Natural killer cell treated with Interleukin-12 subunit alpha and Interleukin-12 subunit beta and Interleukin-15 and Interleukin-18, amount 100 ng/mL, for 72 hours (primary cell): ENCODE measurements at places on chromosomes 1 and 21.

- no peak for DNase-seq
These were observed 59.8 kb downstream of the IL12RB2 start for GRCh38 chr1:67367370-67368045.

DNA sequence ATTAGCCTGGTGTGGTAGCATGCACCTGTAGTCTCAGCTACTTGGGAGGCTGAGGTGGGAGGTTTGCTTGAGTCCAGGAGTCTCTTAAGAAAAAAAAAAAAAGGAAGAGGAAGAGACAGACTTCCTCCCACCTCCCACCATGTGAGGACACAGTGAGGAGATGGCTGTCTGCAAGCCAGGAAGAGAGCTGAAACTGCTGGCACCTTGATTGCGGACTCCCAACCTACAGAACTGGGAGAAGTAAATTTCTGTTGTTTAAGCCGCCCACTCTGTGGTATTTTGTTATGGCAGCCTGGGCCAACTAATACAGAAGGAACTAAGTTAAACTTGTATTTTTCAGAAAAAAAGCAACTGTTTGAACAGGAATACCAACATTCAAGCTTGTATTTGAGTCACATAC, 21.7 kb downstream of the DOP1B start:
- DNase-seq, result no peak

- DNase-seq, result no peak
These were observed 58.6 kb downstream of the DDR2 start for GRCh38 chr1:162690672-162691434.

DNA sequence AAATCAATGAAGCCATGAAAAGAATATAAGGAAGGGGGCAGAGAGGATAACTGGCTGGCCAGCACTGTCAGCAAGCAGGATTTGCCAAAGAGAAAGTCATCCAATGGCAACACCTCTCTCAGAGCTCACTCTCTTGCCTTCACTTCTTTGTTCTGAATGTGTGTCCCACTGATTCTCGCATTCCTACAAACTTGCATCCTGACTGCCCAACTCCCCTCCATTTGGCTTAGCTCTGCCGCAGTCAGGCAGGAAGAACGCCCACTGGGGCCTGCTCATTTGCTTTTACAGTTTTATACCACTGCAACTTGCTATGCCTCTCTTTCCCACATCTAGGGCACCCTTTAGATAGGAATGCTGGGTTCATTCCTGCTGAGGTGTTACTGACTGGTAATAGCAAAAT, 364.2 kb upstream of the ST6GALNAC5 start:
- no peak for DNase-seq

GRCh38 chr1:206461602-206462455, 8.4 kb upstream of the IKBKE start:
- DNase-seq, result no peak

DNA sequence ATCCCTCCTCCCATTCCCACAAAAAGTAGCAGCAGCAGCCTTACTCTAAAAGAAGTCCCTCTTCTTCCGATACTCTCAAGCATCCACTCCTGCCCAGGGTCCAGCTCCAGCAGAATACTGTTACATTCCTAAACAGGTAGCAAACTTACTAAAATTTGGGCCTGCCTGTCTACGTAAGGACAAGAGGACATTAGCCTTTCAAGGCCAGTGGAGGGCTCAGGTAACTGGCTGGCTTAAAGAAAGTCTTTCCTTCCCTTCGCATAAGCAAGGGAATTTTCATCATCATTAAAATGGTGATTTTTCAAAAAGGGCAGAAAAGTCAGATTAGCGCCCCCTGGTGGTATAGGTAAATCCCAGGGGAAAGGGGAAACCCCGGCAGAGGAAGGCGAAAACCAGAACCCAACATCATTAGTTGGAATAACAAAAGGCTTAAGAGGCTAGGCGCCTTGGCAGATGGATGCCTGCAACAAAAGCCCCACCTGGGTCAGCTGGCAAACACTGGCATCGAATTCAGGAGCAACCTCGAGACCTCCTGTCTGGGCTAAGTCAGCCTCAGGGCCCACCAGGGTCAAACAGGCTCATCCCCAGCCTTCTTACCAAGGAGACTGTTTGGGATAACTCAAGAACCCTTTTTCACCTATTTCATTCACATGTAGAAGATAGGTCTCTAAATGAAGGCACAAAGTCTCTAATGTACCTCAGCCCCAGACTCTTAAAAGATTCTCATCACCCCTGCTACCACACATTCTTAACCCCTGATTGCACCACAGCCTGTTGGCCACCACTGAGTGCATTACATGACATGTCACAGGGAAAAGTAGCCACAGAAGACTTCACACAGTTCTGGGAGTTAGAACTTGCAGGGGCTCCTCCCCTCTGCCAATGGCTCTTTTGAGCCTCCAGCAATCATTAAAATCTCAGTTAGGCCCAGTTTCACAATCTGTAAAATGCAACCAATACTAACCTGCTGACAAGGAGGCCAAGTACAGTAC, 36.7 kb downstream of the ERI3 start:
- peak; percentile 62 for DNase-seq

- DNase-seq, result no peak
These were observed 9.9 kb downstream of the CDKN2C start for GRCh38 chr1:50979937-50980336.

- no peak for DNase-seq
These were observed 191.8 kb downstream of the TOMM20 start for GRCh38 chr1:234936612-234937389.

DNA sequence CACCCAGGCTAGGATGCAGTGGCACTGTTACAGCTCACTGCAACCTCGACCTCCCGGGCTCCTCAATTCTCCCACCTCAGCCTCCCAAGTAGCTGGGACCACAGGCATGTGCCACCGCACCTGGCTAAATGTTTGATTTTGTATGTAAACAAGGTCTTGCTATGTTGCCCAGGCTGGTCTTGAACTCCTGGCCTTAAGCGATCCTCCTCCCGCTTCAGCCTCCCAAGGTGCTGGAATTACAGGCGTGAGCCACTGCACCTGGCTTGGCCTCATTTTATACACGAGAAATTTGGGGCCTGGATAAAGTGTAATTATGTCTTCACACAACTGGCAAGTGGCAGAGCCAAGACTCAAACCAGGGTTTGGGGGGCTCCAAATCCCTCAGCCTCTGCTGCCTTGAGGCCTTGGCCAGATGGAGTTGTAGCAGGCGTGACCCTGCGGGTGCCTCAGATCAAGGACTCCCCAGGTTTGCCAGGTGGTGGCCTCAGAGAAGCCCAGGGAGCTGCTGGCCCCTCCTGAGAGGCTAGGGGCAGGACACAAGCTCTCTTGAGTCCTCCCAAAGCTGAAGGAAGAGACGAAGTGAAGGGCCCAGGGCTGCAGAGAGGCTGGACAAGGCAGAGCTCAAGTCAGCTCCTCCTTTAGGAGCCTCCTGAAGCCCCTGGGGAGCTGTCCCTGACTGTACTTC, 61.7 kb downstream of the MDM4 start:
- DNase-seq, result no peak

DNA sequence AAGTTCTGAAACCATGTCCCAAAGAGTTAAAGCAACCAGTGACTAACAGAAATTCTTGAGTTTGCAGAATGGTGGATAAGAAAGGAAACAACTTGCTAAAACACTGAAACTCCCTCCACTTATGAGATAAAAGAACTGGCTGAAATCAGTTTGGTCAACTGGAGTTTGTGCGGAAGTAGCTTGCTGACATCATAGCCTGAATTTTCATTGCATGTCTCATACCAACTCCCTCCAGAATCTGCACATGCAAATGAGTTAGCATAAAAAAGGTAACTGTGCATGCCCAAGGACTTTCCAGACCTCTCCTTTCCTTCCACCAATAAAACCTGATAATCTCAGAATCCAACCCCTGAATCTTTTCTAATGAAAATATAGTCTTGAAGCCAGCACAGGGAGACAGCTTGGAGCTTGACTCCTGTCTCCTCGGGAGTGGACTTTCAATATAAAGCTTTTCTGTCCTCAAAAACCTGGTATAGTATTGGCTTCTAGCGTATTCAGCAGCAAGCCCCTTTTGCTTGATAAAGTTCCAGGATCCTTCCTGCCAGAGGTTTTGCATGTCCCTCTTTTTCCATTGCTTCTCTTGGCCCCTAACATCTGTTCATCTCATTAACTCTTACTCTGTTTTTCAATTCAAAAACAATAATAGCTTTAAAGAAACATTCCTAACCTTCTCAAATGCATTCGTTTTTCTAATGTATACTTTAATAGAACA, 785.8 kb upstream of the ADGRL4 start:
- DNase-seq, result no peak

- no peak for DNase-seq
These were observed 24.2 kb downstream of the HSPA13 start for GRCh38 chr21:14358775-14359174.

DNA sequence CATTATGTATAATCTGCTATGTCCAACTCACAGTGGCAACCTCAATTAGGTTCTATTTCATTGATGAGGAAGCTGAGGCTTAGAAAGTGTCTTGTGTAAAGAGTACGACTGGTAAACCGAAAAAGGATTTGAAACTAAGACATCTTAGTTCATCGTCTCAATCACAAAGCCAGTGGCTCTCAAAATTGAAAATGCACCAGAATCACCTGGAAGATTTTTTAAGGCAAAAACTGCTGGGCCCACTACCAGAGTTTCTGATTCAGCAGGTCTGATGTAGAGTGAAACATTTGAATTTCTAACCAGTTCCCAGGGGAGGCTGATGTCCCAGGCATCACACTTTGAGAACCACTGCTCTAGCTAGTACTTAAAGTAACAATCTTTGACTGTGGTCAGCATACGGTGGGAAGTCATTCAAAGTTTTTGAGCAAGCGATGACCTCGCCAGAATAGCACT, 5.2 kb upstream of the LRRC53 start:
- no peak for DNase-seq
